Activated CD4-positive, alpha-beta T cell treated with anti-CD3 and anti-CD28 coated beads, Interleukin-2, amount 10 ng/mL, durations not matched to agents 7 days and 5 days (primary cell): ENCODE measurements at places on chromosomes 5 and 9. TPM values are rescaled to one million over a fixed set of nuclear protein-coding genes. Genes with fewer than 3 reads are reported as not detected.

The ZNF883 gene
- 0.42 TPM for total RNA-seq

The CCL28 gene
- total RNA-seq = 15.1 TPM

The PPP3R2 gene
- total RNA-seq = not detected

The ADGRD2 gene
- total RNA-seq = not detected

The CDKN2A gene
- total RNA-seq = 16.6 TPM

The PCDH12 gene
- 0.82 TPM for total RNA-seq

The TAF7 gene
- total RNA-seq = 63.3 TPM

The NRG2 gene
- not detected for total RNA-seq
